ENCODE measurements at places on chromosomes 4 and X.

- DNase-seq: no peak
Observed at GRCh38 chr4:153564630-153565525, 98.7 kb downstream of the TMEM131L start.

- DNase-seq: no peak
Observed at GRCh38 chr4:112289407-112290253, 3.9 kb upstream of the TIFA start.

DNA sequence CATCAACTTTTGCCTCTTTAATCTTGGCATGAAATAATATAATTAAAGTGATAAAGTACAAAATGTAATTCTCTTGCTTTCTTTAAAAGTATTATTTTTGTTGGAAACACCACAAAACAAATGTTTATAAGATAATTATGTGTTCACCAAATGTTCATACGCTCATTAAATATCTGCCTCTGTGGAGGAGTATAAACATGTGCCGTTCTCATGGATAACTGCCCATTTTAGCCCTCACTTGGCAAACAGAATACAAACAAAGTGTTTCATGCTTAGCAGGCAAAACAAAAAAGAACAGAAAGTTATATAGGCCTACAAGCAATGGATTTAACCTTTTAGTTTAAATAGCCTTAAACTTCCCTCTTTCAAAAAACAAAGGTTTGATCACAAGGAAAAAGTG is 800.5 kb upstream of the DIAPH2 start:
- no peak for DNase-seq

DNA sequence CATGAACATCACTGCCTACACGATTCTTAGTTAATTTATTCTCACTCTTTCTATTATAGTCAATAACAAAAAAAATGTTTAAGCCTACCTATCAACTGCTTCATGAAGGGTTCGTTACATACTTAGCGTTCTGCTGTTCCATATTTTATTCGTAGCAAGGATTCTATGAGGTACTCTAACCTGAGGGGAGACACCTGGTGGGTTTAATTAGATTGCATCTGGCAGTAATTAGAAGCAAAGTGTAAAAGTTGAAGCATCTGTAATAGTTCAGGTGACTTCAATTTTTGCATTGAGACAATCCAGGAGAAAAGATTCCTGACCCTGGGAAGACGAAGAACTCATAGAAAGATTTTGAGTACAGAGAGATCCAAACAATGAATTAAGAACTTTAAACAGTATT is 1655.8 kb upstream of the TENM3 start:
- DNase-seq: no peak

GRCh38 chr4:183154701-183155391 is 55.8 kb downstream of the WWC2 start:
- no peak for DNase-seq

DNA sequence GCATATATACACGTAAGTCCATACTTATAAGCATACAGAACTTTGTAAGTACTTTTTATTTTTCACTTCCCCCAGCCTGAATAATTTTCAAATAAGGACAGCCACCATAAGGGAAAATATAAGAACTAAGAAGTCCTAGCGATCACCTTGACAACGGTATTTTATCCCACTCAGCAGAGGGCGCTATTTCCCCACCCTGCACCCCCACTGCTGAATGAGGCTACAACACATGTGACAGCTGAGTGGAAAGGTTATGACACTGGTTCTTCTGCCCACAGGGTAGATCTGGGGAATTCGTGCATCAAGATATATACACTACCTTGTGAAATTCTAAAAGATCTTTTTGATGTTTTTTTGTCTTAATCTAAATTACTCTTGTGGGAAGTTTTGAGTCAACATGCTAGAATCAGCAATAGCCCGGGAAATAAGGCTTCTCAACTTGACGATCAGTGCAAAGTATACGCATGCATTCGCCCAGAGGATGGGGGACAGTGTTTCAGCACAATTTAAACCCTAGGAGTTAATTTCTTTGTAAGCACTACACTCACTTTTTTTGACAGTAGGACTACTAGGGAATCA is 151.5 kb downstream of the CORIN start:
- peak; percentile 32 for DNase-seq
